NCI-H1436 (cell line): ENCODE measurements at places on chromosomes 4 and X.

DNA sequence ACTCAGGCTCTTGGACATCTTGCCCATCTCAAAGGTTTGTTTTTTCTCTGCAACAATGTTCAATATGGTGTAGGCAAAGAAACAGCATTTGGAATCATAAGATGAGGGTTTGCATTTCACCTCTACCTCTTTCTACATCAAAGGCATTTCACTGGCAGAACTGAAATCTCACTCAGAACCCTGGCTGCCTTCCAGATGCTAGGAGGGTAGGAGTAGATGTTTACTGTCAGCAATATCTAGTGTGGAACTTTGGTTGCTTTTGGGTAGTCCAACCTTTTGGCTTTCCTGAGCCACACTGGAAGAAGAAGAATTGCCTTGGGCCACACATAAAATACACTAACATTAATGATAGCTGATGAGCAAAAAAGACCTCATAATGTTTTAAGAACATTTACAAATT is 297.0 kb upstream of the KLF3 start:
- no peak for DNase-seq

DNA sequence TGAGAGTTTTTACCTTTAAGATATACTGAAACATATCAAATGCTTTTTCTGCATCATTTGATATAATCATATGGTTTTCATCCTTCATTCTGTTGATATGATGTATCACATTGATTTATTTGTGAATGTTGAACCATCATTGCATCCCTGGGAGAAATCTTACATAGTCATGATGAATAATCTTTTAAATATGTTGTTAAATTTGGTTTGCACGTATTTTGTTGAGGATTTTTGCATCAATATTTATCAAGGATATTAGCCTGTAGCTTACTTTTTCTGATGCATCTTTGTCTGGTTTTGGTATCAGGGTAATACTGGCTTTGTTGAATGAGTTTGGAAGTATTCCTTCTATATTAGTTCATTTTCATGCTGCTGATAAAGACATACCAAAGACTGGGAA is 541.4 kb downstream of the TLL1 start:
- no peak for DNase-seq

- DNase-seq: no peak
Observed at GRCh38 chr4:61741327-61742096, 541.4 kb downstream of the ADGRL3 start.

DNA sequence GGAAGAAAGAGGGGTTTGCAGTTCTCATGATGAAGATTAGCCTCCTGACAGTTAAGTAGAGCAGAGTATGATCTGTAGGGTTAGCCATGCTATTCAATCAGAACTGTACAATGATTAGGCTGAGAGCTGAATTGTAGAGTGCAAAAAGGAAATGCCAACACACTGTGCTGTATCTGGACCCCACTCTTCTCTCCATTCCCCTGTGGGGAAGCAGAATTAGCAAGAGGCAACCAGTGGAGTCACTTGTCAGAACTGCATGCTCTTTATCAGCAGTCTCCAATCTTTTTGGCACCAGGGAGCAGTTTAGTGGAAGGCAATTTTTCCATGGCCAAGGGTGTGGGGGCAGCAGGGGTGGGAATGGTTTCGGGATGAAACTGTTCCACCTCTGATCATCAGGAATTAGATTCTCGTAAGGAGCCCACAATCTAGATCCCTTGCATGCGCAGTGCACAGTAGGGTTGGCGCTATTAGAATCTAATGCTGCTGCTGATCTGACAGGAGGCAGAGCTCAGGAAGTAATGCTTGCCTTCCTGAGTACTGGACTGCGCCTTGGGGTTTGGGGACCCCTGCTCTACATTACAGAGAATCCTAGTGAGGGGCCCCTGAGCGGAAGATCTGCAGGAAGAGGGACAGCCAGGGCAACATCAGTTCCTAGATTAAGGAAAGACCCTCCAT is 19.4 kb downstream of the TBC1D9 start:
- DNase-seq: no peak

DNA sequence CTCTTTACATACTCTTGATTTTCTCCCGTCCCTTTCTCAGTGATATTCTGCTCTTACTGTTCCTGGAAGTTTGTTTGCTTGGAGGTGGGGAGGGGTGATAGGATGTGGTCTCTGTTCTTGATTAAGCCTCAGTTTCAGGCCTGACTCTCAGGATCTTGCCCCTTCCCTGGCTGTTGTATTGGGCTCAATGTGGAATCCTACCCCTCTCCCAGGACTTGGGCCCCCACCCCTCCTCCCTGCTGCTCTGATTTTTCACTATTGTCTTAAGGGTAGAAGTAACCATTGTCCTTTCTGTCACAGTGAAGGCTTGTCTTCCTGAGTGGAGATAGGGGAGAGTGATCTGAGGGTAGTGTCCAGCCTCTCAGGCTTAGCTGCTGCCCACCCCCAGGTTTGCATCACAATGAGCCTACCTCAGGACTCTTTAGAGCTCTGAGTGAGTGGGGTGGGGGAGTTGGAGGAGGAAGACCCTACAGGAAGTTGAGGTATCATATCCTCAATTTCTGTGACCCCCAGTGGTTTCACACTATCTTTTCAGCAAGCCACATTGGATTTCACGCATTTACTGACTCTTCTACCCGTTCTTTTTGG is 16.5 kb downstream of the CDKL5 start:
- DNase-seq: no peak

DNA sequence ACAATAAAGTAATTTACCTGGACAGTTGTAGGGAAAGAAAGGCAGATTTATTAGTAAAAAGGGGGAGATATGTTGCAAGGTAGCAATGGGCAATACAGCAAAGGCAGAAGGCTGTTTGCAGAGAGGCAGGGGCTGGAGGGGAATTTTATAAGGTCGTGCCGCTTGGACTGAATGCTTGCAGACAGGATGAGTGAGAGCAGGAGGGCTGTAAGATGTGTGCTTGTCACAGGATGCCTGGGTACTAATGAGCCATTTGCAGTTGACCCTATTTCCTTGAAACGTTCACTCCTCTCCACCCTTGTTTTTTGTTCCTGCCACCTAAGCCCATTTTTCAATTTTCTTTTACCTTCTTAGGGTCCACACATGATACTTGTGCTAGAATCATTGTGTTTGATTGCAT is 214.7 kb downstream of the TRAM1L1 start:
- no peak for DNase-seq

DNA sequence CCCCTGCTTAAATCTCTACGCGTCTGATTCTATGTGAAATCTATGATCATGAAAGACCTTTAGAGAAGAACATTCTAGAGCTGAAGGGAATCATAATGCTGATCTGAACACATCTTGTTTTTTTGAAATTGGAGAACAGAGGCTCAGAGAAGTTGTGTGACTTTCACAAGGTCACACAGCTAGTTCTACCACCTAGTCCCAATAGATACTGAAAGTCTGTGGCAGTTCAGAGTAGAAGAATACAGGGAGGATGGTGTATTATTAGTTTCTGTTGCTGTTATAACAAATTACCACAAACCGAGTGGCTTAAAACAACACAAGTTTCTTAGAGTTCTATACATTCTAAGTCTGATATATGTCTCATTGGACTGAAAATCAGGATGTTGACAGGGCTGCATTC is 14.5 kb downstream of the CYP2U1 start:
- no peak for DNase-seq

- no peak for DNase-seq
Observed at GRCh38 chr4:165439981-165440380, 61.2 kb downstream of the CPE start.
